ENCODE measurements at places on chromosomes 3 and 15. TPM values are rescaled to one million over a fixed set of nuclear protein-coding genes. Genes with fewer than 3 reads are reported as not detected.
A peak's percentile ranks its signal among the peaks of the same experiment; 100 is the strongest.

DNA sequence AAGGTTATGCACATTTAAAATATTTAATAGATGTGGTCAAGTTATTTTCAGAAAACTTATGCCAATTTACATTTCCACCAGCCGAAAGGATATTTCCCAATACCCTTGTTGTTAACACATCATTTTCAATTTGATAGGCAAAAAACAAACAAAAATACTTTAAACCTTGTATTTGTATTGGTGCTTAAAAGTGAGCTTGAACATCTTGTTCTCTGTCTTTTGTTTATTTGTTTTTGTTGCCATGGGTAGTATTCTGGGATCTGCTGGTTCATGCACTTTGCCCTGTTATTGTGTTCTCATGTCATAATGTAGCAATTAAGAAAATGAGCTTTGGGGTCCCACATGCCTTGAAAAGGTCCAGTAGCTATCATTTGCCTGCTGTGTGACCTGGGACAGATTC is 191.4 kb downstream of the LRTM1 start:
- DNase-seq: no peak
- H3K27ac ChIP-seq: no peak overlapping the region
- no peak overlapping the region for H3K4me3 ChIP-seq
- no peaks in the 10 kb centered on the region for H3K27me3 ChIP-seq

THBS1 gene
- total RNA-seq: 7.8 TPM

GRCh38 chr3:87206070-87206469 is 21.0 kb upstream of the CHMP2B start:
- DNase-seq: no peak
- no peaks in the 10 kb centered on the region for H3K4me1 ChIP-seq
- no peak overlapping the region for H3K27ac ChIP-seq
- H3K36me3 ChIP-seq: no peaks in the 10 kb centered on the region

C2CD4A gene
- not detected for total RNA-seq

DNA sequence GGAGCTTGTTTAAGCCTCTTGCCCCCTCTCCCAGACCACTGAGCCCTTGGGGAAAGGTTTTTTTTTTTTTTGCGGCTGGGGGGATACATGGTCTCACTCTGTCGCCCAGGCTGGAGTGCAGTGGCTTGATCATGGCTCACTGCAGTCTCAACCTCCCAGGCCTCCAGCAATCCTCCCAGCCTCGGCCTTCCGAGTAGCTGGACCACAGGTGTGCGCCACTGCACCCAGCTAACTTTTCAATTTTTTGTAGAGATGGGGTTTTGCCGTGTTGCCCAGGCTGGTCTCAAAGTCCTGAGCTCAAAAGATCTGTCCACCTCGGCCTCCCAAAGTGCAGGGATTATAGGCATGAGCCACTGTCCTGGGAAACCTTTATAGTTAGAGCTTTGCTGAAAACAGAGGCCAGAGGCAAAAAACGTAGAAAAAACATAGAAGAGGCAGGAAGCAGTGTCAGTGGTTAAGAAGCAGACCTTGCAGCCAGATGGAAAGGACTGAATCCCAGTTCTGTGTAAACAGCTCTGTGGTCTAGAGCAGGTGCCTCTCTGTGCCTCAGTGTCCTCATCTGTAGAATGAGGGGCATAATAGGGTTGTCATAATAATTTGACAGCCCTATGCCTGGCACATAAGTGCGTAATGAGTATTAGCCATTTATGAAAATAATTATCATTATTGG is 33.1 kb downstream of the CMTM7 start:
- peak overlapping the region; percentile 27 for H3K4me3 ChIP-seq
- H3K36me3 ChIP-seq: no peaks in the 10 kb centered on the region
- H3K4me1 ChIP-seq: peaks cover 61% of the 10 kb centered on the region
- H3K27ac ChIP-seq: peak overlapping the region; percentile 61
- no peak for DNase-seq

DNA sequence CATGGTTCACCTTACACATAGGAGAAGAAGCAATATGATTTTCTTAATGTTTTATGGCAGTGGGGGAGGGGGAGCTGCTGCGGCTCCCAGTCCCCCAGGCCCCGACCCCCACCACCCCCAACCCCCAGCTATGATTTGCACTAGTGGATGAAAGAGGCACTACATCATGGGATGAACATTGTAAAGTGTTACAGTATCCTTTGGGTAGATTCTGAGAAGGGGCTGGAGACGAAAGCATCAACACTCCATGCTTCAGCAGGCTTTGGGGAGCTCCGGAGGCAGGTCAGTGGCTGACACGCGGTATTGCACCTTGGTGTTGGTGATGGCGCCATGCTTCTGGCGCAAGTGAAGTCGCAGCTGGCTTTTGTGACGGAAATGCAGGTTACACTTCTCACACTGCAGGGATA is 19.9 kb upstream of the RTP2 start:
- no peaks in the 10 kb centered on the region for H3K27me3 ChIP-seq
- DNase-seq: no peak
- peaks cover 44% of the 10 kb centered on the region for H3K36me3 ChIP-seq
- H3K4me1 ChIP-seq: no peaks in the 10 kb centered on the region

SEMA3F gene
- 0.37 TPM for total RNA-seq

DNA sequence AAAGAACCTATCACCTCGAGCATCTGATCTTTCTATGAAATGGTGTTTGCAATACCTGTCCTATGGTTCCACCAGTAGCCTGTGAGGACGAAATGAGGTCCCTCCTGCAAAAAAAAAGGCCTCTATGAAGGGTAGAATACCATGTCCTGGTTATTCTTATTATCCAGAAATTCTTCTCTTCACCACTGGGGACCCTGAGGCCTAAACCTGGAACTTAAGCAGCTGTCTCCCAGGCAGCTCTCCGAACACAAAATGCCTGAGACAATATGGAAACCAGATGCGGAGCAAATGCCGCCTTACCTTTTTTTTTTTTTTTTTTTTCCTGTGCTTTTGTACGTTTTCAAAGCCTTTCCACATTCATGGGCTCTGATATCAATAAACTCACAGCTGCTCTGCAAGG is 62.1 kb upstream of the WNT5A start:
- H3K36me3 ChIP-seq: no peaks in the 10 kb centered on the region
- H3K27me3 ChIP-seq: no peaks in the 10 kb centered on the region
- DNase-seq: no peak
- H3K4me1 ChIP-seq: no peaks in the 10 kb centered on the region
- no peak overlapping the region for H3K4me3 ChIP-seq

GRCh38 chr3:50254577-50255250 is 14.2 kb upstream of the SEMA3B start:
- no peaks in the 10 kb centered on the region for H3K27me3 ChIP-seq
- peaks cover under 1% of the 10 kb centered on the region for H3K4me1 ChIP-seq
- H3K36me3 ChIP-seq: peaks cover 83% of the 10 kb centered on the region
- no peak overlapping the region for H3K4me3 ChIP-seq
- H3K27ac ChIP-seq: no peak overlapping the region

DNA sequence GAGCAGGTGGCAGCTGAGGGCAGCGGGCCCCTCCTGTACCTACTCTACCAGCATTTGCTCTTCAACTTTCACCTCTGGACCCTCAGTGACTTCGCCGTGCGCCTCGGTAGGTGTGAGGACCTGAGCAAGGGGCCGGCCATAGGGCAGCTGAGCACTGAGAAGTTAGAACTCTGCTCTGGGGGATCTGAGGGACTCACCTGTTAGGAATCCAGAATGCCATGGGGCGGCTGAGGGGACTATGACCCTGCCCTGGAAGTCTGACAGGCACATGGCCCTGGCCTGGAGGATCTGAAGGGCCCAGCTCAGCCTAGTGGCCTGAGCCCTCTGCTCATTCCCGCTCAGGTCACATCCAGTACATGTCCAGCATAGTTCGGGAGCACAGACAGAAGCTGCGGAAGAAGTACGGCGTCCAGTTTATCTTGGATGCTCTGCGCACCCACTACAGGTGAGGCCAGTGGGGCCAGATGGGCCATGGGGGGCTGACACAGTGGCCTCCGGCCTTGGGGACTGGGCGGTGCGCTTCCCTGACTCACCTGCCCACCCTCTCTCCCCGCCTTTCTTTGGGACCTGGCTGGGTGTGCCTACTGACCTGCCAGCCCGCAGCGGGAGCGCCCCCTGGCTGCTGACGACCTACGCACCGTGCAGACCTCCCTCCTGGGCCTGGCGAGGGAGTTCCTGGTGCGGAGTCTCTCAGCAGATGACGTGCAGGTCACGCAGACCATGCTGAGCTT is 18.8 kb downstream of the NBEAL2 start:
- peaks cover 85% of the 10 kb centered on the region for H3K36me3 ChIP-seq
- no peak overlapping the region for H3K4me3 ChIP-seq
- H3K4me1 ChIP-seq: no peaks in the 10 kb centered on the region
- no peak overlapping the region for H3K27ac ChIP-seq

DNA sequence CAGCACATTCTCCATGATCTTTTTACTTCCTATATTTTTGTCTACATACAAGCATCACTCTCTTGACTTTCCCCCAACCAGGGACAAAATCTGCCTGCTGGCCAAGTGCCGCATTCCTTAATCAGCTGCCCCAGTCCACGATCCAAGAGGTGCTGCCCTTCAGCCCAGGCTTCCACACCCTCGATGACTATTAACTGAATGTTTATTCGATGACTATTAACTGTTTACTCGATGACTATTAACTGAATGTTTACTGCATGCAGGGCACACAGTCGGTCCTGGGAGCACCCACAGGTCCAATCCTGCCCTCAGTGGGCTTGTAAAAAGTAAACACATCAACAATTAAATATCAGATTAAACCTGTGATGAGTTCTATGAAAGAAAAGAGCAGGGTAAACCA is 256.9 kb downstream of the ARRDC4 start:
- H3K27ac ChIP-seq: no peak overlapping the region
- no peaks in the 10 kb centered on the region for H3K4me1 ChIP-seq
- no peaks in the 10 kb centered on the region for H3K27me3 ChIP-seq
- H3K36me3 ChIP-seq: no peaks in the 10 kb centered on the region
- DNase-seq: no peak

RLBP1 gene
- total RNA-seq: not detected

- no peaks in the 10 kb centered on the region for H3K27me3 ChIP-seq
- no peaks in the 10 kb centered on the region for H3K4me1 ChIP-seq
- DNase-seq: no peak
- peaks cover 11% of the 10 kb centered on the region for H3K36me3 ChIP-seq
- H3K4me3 ChIP-seq: no peak overlapping the region
Measured at GRCh38 chr3:17055374-17056276, 170.9 kb downstream of the PLCL2 start.

CHRM5 gene
- total RNA-seq: not detected

WDR93 gene
- total RNA-seq: not detected

DNA sequence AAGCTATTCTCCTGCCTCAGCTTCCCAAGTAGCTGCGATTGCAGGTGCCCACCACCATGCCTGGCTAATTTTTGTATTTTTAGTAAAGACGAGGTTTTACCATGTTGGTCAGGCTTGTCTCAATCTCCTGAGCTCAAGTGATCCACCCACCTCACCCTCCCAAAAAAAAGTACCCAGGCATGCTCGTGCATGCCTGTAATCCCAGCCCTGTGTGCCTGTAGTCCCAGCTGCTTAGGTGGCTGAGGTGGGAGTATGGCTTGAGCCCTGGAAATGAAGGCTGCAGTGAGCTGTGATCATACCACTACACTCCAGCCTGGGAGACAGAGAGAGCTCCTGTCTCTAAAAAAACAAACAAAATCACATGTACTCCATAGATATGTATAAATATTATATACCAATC is 176.5 kb downstream of the SOX2 start:
- H3K36me3 ChIP-seq: no peaks in the 10 kb centered on the region
- no peak overlapping the region for H3K4me3 ChIP-seq
- no peaks in the 10 kb centered on the region for H3K27me3 ChIP-seq
- no peak overlapping the region for H3K27ac ChIP-seq
- H3K4me1 ChIP-seq: no peaks in the 10 kb centered on the region

KNSTRN gene
- total RNA-seq: 7.4 TPM

DNA sequence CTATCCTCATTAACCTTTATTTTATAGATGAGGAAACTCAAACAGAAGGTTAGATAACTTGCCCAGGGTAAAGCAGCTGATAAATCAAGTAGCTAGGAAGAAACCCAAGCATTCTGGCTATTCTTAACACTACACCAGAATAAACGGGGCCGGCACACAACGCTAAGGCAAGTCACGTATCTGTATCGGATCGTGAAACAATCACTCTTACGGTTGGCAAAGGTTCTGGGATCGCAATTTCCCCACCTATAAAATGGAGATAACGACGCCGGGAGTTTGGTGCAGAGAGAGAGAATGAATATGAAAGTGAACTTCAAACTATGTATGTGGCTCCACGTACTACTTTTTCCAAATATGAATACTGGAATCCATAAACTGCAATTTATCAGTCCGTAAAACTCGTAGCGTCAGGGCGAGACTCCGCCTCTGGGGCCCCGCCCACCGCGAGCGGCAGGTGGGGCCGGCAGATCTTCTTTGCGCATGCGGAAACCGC is 252 bp upstream of the ARMC8 start:
- DNase-seq: peak; percentile 88
- H3K4me1 ChIP-seq: peaks cover 11% of the 10 kb centered on the region
- no peaks in the 10 kb centered on the region for H3K27me3 ChIP-seq
- no peaks in the 10 kb centered on the region for H3K36me3 ChIP-seq
- peak overlapping the region; percentile 85 for H3K4me3 ChIP-seq
- peak overlapping the region; percentile 88 for H3K27ac ChIP-seq

GRCh38 chr15:24675332-24676144 is at the start of gene NPAP1:
Gene NPAP1, plus strand, starts transcription at chr15:24675775. Its CDS starts 93 bp downstream, at chr15:24675868.
- no peak for DNase-seq
- H3K4me3 ChIP-seq: no peak within 1 kb of the TSS
- H3K27ac ChIP-seq: no peak within 1 kb of the TSS

DNA sequence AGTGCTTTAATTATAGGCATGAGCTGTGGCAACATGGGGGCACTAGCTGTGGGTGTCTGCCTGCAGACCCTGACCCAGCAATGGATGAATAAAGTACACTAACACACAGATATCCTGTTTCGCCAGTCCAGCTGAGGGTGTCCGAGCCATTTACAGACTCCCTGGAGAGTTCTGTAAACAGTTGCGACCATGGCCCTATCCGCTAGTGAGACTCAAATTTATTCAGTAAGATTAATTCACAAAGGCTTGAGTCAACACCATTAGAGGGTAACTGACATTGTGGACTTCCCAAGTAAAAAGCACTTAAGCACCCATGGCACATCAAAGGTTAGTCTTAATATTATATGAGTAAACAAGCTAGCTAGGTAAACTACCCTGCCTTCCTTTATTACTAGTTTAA is 161.6 kb downstream of the TBL1XR1 start:
- no peaks in the 10 kb centered on the region for H3K4me1 ChIP-seq
- H3K27me3 ChIP-seq: no peaks in the 10 kb centered on the region
- no peak overlapping the region for H3K4me3 ChIP-seq
- no peak overlapping the region for H3K27ac ChIP-seq
- peaks cover 46% of the 10 kb centered on the region for H3K36me3 ChIP-seq
- DNase-seq: no peak

SLC6A20 gene
- 0.26 TPM for total RNA-seq

NT5DC2 gene
- 7.4 TPM for total RNA-seq

- H3K27ac ChIP-seq: no peak overlapping the region
- DNase-seq: peak; percentile 61
- H3K4me3 ChIP-seq: no peak overlapping the region
- H3K36me3 ChIP-seq: no peaks in the 10 kb centered on the region
- peaks cover 10% of the 10 kb centered on the region for H3K4me1 ChIP-seq
- H3K27me3 ChIP-seq: no peaks in the 10 kb centered on the region
Measured at GRCh38 chr3:128322030-128323022, 144.4 kb downstream of the DNAJB8 start.

DNA sequence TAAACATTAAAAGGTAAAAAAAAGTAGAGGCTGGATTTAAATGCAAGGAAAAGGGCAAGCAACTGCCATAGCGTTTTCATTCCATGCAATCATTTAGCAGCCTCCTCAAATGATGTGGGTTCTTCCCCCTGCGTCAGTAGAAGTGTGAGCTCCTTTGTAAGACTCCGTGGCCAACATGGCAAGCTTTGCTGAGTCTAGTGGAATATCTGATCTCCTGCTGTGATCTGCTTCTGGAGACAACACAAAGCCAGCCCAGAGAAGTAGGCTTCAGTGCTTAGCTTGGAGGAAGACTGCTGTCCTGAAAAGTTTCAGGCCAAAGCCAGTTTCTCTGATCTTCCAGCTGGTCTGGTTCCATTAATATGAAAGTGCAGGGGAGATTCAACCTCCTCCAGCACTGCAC is 70.4 kb downstream of the ARPP21 start:
- no peak overlapping the region for H3K27ac ChIP-seq
- DNase-seq: no peak
- H3K4me1 ChIP-seq: no peaks in the 10 kb centered on the region
- H3K36me3 ChIP-seq: no peaks in the 10 kb centered on the region
- no peak overlapping the region for H3K4me3 ChIP-seq

Measured in T-cell (primary cell).